Keratinocyte (primary cell): ENCODE measurements at places on chromosomes 2 and 18.

GRCh38 chr2:36559221-36559942, 38.6 kb downstream of the FEZ2 start:
- DNase-seq: no peak

- DNase-seq: no peak
Measured at GRCh38 chr18:12065397-12065796, 28.2 kb upstream of the ANKRD62 start.

DNA sequence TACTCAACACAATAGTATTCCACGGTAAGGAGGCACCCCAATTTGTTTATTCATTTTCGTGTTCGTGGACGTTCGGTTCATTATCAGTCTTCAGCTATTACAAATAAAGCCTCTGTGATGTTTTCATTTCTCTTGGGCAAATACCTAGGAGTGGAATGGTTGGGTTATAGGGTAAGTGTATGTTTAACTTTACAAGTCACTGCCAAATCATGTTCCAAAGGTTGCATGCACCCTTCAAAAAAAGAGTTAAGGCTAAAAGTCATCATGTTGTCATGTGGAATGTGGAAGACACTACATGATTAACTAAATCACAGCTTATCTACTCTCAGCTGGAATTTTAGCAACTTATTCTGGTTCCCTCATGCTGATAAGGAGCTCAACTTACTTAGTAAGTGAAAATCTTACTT, 15.8 kb downstream of the INO80C start:
- DNase-seq: no peak

GRCh38 chr2:85248773-85249509, 78.8 kb downstream of the TGOLN2 start:
- DNase-seq: no peak

GRCh38 chr2:172079838-172080640, 5.3 kb upstream of the DLX1 start:
- no peak for DNase-seq

GRCh38 chr2:135663148-135663700, 78.4 kb upstream of the UBXN4 start:
- no peak for DNase-seq

GRCh38 chr2:120243211-120243610, 9.4 kb upstream of the RALB start:
- DNase-seq: no peak

DNA sequence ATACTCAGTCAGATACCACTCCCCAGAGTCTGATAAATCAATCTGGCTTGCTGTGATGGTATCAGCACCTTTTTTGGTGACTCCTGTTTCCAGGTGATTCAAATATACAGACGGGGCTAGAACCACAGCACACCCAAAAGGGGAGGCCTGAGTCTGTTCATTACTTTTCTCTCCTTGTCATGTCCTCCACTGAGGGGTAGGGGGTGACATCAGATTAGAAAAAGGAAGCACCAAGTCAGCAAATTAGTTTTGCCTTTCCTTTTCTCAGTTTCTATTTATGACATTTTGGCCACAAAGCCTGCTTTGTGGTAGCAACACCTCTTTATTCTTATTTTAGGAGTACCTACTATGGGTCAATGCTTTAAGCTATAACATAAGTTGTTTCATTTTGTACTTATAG, 127.4 kb downstream of the CCDC102B start:
- DNase-seq: no peak

DNA sequence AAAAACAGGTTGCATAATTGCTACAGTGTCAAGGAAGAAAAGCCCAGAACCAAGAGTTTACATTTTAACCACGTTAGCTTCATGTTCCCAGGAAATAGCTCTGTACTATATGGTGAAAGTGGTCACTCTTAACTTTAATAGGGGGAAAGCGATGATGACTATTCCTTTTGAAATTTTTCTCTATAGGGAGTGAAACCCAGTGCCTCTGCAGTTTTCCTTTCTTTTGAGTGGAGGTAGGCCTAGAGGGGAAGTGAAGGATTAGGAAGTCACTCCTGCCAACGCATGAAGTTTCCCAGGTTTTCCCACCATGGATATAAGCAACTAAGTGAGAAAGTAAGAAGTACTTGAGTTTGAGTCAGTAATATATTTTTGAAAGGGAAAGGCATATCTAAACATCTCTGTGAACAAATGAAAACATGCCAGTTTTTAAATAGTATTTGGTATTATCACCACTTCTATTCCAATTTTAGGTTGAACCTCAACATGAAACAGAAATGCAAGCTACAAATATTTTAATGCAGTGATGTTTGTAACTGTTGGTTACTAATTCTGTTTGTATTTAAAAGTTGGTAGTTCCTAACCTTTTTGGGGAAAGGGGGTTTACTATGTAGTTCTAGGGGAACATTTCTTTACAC, 91.9 kb downstream of the VRK2 start:
- DNase-seq: no peak

GRCh38 chr2:160702754-160703153, 209.1 kb upstream of the RBMS1 start:
- no peak for DNase-seq

DNA sequence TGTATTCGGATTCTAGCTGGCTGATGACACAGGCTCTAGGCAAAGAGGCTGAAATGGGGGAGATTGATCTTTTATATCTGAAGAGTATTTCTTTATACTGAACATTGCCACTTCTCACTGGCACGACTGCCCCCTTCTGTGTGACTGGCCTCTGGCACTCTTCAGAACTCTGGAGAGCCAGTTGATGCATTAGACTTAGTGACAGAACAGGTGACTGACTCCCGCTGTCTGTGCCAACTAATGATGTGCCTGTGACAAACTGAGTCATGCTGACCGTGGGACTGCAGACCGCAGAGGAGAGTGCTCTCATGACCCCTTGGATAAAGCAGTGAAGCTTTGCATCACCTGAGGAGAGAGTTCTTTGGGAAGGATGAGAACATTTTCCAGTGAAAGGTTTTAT, 14.4 kb downstream of the MGAT5 start:
- DNase-seq: no peak
